Nephron progenitor cell (in vitro differentiated cells): ENCODE measurements at places on chromosomes 2 and 18.
A peak's percentile ranks its signal among the peaks of the same experiment; 100 is the strongest.

- no peak for DNase-seq
These were observed 18.3 kb upstream of the ANKRD53 start for GRCh38 chr2:70959851-70960832.

DNA sequence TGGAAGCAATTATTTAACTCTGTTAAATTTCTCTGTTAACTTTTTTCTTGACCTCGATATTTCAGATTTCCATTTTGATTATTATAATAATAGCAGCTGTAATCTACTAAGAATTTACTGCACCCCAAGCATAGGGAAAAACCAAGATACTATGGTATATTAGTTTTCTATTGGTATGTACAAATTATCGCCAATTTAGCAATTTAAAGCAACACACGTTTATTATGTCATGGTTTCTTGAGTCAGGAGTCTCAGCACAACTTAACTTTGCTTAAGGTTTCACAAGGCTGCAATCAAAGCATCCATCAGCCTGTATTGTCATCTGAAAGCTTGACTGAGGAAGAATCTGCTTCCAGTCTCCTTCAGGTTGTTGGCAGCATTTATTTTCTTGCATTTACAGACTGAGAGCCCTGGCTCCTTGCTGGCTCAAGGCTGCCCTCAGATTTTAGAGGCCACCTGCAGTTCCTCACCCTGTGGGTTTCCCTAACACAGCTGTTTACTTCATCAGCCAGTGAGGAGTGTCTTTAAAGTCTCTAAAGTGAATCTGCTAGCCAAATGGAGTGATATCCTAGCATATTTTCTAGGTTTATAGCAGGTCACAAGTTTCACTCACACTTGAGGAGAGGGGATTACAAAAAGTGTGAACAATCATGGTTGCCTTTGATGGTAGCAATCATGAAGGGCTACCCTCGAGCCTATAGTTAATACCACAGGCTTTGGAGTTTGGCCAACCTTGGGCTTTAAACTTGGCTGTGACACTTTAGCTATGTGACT lies 4.4 kb upstream of the VPS54 start:
- DNase-seq: no peak

- no peak for DNase-seq
These were observed 1396.8 kb upstream of the SLC39A10 start for GRCh38 chr2:194260185-194260584.

DNA sequence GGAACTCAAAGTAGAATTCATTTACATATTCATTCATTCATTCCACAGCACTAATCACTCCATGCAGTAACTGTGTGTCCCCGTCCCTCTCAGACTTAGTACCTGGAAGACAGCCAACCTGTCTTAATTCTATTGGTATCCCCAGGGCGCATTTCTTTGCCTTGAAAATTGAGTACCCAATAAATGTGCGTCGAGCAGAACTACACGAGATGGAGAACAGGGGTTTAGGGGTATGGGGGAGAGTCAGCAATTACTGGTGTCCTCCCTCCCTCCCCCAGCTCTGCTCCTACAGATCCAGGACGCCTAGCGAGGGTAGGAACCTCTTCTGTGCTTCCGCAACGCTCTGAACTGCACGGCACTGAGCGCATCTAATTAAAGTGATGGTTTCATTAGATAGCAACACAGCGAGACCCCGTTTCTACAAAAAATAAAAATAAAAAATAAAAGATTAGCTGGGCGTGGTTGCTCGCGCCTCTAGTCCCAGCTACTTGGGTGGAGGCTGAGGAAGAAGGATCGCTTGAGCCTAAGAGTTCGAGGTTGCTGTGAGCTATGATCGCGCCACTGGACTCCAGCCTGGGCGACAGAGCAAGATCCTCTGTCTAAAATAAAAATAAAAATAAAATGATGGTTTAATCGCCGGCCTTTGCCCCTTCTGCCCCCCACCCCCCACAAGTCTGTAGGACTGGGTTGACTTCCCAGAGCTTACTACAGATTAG lies 614 bp upstream of the FKBP1B start:
- DNase-seq: no peak

DNA sequence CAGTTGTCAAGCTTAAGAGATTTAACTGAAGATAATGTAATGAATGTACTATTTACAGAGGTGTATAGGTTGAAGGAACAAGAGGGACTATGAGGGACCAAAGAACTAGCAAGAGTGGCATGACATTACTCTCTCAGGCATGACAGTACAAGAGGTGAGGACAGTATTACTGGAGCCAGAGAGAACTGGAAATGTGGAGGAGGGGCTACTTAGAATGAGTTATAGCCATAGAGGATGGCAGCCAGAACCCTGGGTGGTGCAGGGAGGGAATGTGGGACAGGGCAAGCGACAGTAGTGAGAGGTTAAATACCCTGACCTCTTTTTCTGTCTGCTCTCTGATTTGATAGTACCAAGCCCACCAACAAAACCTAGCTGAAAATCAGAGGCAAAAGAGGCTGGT lies 122.6 kb upstream of the UGP2 start:
- DNase-seq: peak; percentile 28
